ENCODE measurements at places on chromosomes 7 and 10.

- DNase-seq, result no peak
Measured at GRCh38 chr10:43176271-43176670, 38.0 kb downstream of the CSGALNACT2 start.

- no peak for DNase-seq
Measured at GRCh38 chr7:150657526-150657925, 25.3 kb upstream of the GIMAP6 start.

- no peak for DNase-seq
Measured at GRCh38 chr7:6436385-6436685, 11.4 kb downstream of the DAGLB start.

- DNase-seq, result no peak
Measured at GRCh38 chr7:92133133-92133736, 1.0 kb downstream of the CYP51A1 start.

- DNase-seq, result no peak
Measured at GRCh38 chr7:120165227-120165626, 107.7 kb upstream of the KCND2 start.

DNA sequence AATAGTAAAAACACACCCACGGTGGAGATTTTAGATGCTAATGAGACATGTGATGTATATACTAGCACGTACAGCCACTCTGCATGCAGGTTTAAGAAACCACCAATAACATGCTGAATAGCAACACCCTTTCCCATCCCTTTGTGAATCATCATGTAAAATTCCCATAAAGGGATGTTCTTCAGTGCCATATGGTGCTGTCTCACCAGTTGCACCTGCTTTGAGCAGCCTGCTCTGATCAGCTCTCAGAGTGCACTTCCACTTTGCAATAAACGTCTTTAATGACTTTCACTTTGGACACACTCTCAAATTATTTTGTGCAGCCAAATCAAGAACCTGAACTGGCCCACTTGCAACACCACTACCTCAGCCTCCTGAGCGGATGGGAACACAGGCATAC lies 615.0 kb downstream of the ANKRD7 start:
- no peak for DNase-seq

DNA sequence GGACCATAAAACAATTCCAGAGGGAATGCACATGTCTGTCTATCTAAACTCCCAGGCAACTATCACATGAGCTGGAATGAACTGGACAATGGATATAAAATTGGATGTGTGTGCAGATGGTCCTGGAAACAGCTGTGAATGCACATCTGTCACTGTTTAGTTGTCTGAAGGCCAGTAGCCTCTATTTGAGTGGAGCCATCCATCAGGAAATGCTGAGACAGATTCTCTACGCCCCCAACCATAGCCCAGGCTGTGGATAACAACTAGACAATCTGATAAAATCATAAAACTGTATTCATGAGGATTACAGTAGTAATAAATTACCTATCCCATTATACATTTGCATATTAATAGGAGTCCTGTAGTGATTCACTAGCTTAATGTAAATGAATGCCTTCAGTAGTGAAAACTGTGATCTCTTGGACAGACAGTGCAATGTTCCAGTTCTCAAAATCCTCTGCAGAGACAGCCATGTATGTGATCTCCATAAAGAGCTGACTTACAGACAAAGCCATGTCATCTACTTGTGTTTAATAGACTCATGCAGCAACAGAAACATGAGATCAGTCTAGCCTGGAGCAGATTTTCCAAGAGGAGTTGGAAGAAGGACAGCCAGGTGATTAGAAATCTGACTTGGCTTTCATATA lies 907.6 kb downstream of the KCNMA1 start:
- no peak for DNase-seq

DNA sequence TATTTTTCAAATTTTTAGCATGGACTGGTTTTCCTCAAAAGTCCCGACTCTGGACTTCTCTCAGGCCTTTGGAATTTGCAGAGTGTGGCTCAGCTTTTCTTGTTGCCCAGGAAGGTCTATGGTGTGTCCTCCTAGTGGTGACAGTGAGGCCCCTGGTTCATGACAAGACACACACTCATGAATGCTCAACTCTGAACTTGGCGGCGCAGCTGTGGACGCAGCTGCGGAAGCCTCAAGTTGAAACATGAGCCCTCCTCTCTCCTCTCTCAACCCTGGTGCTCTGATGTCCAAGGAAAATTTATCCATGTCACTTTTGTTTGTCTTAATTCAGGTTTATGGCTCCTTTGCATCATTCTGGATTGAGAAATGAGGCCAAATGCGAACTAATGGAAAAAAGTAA lies 183.9 kb downstream of the HECW1 start:
- no peak for DNase-seq

- no peak for DNase-seq
Measured at GRCh38 chr7:13894377-13894776, 95.1 kb downstream of the ETV1 start.

DNA sequence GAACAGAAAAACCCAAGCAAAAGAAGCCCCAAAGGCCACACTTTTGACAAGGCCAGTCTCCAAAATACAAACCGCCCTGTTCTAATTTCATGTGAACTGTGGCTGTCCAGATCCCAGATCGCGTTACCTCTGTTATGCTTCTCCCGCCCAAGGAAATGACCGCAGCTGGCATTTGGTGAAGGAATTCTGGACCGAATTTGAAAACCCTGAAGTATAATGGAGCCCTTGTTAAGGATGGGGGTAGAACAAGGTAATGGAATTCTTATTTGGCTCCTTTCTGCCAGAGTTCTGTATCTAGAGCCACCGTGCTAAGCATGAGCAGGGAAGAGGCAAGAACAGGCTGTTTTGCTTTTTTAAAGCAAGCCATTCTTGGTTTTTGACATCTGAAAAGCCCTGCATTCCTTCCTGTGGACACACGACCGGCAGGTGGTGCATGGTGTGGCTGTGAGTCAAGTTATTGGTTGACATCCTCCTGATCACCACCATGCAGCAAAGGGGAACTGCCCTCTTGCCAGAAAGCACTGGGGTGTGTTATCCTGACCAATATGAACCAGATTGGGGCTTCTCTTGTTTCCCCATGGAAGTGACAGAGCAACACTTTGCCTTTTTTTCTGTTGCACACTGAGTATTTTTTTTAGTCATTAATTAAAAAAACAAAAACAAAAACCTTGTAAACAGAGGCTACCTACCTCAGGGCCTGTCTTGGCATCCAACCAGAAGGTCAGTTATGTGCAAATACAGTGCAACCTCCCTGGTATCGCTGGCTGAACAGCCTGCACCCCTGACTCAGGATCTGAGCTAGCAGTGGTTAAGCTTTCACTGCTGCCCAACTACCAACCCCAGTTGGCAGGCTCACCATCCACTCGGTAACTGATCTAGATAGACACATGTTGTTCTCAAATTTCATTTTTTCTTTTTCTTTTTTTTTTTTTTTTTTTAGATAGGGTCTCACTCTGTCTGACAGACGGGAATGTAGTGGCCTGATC lies 14.2 kb downstream of the UCMA start:
- no peak for DNase-seq

DNA sequence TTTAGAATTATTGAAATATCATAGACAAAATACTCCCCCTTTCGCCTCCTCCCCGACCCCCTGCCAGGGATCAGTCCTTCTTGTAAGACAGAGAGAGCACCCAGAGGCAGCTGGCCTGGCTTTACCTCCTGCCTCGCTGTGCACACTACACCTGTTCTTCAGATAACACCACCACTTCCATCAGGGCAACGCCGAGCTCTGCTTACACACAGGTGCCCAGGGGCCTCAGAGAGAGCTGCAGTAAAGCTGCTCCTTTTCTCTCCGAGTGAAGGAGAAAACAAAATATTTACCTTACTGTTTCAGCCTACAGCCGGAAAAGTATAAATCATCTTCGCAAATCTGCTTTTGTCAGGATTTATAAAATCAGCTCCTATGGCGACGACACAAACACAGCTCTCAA lies 80.7 kb downstream of the HIPK2 start:
- no peak for DNase-seq

- no peak for DNase-seq
Measured at GRCh38 chr10:98224509-98224908, 43.5 kb downstream of the LOXL4 start.

DNA sequence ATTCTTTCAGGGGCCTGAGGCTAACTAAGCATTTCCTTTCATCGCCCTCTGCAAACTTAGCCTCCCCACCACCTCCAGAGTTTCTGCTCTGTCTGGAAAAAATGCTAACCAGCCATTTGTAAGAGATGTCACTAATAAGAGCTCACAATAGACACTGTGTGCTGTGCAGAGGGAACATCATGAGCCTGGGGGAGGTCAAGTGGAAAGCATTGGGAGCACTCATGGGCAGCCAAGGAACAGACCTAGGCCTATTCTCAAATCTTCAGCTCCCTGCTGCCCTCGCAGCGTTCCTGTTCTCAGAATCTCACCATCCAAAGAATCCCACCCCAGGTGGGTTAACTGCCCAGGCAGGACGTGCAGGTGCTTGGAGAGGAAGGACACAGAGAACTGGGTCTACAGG lies 27.1 kb upstream of the GPAM start:
- DNase-seq, result no peak

DNA sequence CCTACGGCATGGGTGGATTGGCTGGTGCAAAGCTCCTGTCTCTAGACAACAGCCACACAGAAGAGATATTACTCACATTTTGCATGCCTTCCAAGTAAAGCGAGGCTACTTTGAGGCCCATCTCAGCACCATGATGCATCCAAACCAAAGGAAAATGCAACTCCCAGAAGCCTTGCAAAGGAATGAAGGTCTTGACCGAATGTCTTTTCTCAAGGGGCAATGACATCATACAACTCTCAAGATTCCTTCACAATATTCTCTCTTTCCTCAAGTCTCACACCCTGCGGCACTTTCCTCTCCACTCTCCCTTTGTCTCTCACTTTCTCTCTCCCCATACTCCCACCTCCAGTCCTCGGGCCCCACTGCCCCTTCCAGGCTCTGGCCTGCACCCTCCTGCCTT lies 44.8 kb upstream of the CPXM2 start:
- DNase-seq, result no peak

- no peak for DNase-seq
Measured at GRCh38 chr7:46454816-46455215, 533.7 kb upstream of the IGFBP3 start.

Measured in GM12864 (cell line).